Stimulated activated CD8-positive, alpha-beta memory T cell treated with anti-CD3 and anti-CD28 coated beads, Interleukin-7, amount 100 ng/mL, for 1 hour (primary cell): ENCODE measurements at places on chromosomes 2 and 18.

GRCh38 chr18:52615943-52616342 lies 275.9 kb downstream of the DCC start:
- DNase-seq: no peak

- DNase-seq: no peak
These were observed 50.6 kb downstream of the GALNT3 start for GRCh38 chr2:165743442-165743841.

DNA sequence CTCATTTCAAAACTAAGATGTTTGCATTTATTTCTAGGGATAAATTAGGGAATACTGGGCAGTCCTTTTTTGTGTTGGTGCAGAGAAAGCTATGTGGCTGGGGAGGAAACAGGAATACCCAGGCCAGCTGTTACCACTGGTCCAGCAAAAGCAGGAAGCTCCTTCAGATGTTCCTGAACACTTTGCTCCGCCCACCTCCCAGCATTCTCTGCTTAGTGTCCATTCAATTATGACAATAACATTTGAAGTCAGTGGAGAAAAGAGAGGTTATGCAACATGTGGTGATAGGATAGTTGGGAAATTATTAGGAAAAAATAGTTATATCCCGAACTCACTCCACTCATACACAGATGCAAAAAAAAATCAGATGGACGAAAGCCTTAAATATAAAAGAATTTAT lies 22.1 kb upstream of the ARPC2 start:
- DNase-seq: no peak

GRCh38 chr2:95166065-95166763 lies 605 bp downstream of the ZNF2 start:
- DNase-seq: no peak

- DNase-seq: no peak
These were observed 57.8 kb upstream of the NEUROD1 start for GRCh38 chr2:181738074-181738473.

GRCh38 chr18:23515911-23516546 lies 12.7 kb downstream of the RMC1 start:
- DNase-seq: peak; percentile 54

DNA sequence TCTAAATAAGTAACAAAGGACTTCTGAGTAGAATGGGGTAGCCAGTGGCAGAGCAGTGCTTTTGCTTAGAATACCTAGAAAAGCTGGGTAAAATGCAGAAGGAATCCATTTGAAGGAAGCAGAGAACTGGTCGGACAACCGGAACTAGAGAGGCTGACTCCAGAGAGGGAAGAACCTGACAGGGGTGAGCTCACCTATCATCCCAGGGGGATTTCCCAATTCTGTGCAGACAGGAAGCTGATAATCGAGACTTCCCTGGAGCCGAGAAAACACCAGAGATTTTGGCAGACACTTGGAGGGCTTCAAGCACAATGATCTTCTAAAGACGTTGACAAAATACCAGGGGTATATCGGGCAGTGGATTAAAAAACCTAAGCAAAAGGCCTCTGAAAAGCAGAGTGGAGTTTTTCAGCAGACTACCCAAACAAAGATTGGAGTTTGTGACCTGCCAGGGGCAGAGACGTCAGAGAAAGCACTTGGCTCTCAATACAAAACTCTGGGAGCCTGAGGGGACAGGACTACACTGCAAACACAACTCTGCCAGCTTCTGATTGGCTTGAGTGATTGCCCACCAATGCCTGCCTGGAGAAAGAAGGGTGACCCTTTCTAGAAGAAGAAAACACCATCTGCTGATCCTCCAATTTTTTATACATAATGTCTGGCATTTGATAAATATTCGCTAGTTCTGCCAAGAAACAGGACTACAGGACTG lies 67.5 kb upstream of the TTN start:
- no peak for DNase-seq

- no peak for DNase-seq
These were observed 44.7 kb upstream of the SNED1 start for GRCh38 chr2:240953426-240954410.
